ENCODE measurements at places on chromosomes 7 and 10.

- no peak for DNase-seq
Measured at GRCh38 chr10:120396228-120396627, 60.8 kb upstream of the PLPP4 start.

GRCh38 chr7:25069900-25070443 is 55.1 kb downstream of the CYCS start:
- DNase-seq: peak; percentile 57

- DNase-seq: no peak
Measured at GRCh38 chr7:109335951-109336350, 766.3 kb downstream of the DNAJB9 start.

DNA sequence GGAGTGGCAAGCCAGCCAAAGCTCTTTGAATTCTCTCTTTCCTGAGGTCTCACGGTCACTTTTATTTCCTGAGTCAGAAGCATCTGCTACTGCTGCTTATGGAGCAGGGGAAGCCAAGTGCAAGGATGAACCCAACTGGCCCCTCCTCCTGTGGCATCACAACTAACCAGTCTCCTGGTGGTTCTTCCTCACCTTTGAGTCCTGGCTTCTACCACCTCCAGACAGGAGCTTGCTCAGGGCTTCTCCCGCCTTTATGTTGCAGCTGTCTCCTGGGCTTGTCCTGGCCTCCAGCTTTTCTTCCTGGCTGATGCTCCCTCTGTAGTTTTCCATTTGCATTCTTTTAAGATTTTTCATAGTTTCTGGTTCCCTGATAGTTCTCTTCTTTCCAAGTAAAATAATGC is 349.7 kb upstream of the NRP1 start:
- no peak for DNase-seq

DNA sequence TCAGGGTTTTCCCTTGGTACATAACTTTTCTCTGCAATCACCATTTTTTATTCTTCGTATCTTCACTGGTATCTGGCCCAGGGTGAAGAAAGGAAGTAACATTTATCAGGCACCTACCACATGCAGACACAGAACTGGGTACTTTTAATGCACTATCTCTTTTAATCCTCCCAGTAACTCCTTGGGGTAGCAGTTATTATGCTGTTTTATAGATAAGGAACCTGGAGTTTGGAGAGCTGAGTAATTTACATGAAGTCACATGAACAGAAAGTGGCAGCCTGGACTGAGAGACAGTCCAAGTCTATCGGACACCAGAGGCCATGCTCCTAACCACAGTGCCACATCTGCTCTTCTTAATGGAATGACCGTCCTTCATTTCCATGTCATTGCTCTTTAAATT is 117.1 kb upstream of the PODXL start:
- DNase-seq: no peak

GRCh38 chr10:77970869-77971803 is 44.6 kb upstream of the DLG5 start:
- peak; percentile 18 for DNase-seq

GRCh38 chr10:72087392-72087968 is 871 bp downstream of the SPOCK2 start:
- peak; percentile 57 for DNase-seq

DNA sequence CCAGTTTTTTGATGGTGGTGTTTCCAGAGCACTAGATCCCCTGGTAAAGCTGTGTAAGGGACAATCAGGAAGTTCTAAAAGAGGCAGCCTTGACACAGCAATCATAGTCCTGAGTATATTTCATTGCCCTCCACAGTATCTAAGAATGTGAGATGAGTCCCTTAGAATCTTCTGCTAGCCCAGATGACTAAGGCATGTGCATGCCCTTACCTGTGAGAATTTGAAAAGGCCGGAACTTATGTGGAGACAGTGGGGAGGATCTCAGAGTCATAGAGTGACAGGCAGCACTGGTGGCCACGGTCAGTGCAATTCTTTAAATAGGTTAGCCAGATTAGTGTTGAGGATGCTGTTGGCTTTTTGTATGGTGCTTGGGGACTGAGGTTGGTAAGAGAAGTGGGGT is 361.4 kb upstream of the VSTM2A start:
- DNase-seq: no peak

DNA sequence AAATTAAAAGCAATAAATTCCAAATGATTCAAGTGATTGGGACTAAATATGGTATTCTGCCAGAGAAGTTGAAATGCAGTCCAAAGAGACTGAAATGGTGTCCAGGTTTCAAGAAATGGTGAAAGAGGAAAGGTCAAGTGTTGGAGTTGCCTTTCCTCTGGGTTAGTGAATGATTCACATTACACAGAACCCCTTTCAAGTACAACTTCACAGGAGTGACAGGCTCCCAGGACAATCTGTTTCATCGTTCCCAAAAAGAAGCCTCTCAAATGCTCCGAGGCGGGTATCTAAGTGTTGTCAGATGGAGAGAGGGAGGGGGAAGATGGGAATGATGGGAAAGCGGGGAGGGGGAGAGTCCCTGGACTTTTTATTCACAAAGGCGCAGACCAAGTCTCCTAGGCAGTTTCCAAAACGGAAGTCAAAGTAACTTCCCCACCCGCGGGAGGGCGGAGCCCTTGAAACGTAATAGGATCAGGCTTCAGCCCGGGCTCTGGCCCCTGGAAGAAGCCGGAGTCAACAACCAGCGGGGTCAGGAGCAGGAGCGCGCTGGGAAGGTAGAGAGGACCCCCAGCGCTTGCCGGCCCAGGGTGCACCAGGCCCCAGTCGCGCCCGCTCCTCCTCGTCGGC is 754 bp downstream of the SLC25A13 start:
- DNase-seq: peak; percentile 65

DNA sequence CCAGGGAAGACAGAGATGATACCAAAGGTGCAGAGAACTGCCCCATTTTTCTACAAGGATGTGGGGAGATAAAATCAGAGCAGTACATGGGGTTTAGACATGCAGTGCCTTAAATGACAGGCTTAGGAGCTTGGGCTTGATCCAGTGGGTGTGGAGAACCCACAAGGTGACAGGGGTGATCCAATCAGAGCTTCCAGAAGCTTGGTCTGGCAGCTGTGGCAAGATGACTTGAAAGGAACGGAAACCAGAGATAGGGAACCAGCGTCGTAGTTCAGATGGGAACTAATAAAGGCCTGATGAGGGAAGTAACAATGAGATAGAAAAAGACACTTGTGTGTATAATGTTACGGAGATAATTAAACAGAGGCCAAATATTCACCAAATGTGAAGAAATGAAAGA is 80.7 kb downstream of the SLC37A3 start:
- DNase-seq: no peak

GRCh38 chr7:98568891-98569290 is 48.2 kb upstream of the NPTX2 start:
- DNase-seq: no peak

- DNase-seq: no peak
Measured at GRCh38 chr7:27917119-27917518, 177.2 kb downstream of the TAX1BP1 start.

DNA sequence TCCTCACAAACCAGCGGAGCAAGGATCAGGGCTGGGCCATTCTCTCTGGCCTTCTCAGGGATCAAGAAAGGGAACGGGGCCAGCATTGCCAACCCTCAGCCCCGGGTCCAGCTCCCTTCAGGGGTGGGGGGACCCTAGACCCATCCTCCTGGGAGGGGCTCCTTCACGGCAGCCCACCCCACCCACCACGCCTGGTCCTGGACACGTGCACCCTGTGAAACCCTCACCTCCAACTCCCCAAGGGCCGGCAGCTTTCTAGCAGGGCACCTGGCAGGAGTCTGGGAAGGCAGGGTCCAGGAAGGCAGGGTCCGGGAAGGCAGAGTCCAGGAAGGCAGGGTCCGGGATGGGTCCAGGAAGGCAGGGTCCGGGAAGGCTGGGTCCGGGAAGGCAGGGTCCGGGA is 46.6 kb upstream of the ADGRA1 start:
- DNase-seq: no peak
